ENCODE measurements at places on chromosomes 2 and 18.

- peak; percentile 84 for DNase-seq
These were observed 9.4 kb upstream of the MOB1A start for GRCh38 chr2:74188018-74188601.

DNA sequence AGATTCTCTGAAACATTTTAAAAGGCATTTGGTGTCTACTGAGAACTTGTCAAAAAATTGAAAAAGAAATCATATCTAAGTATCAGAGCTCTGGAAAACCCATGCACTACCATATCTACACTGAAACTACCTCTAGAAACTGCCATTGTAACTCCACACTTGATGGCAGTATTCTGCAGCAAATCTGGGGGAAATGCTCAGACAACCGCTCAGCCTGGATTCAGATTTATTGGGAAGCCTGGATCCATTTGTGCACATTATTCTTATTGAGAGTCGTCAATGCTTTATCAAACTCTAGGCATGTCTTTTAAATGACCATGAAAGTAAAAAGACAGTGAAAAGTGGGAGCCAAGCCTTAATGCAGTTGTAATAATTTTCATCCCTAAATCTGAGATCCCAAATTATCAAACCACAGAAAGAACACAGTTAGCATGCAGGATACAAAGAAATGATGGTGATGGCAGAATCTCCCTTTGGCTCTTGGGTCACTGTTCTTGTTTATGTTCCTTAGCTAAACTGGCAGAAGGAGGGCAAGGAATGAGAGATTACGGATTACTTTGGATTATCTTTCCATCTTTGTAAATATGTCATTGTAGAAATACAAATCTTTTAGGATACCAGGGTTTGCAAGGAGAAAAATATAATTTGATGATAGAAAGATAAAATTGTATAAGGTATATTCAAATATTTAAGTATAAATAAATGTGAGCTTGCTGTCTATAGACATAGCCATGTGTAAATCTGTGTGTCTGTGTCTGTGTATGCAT lies 512.1 kb upstream of the SYT4 start:
- peak; percentile 27 for DNase-seq

- no peak for DNase-seq
These were observed 22.7 kb downstream of the TRAPPC8 start for GRCh38 chr18:31920277-31920676.

GRCh38 chr2:165068487-165068757 lies 113.1 kb upstream of the SLC38A11 start:
- DNase-seq, result no peak

DNA sequence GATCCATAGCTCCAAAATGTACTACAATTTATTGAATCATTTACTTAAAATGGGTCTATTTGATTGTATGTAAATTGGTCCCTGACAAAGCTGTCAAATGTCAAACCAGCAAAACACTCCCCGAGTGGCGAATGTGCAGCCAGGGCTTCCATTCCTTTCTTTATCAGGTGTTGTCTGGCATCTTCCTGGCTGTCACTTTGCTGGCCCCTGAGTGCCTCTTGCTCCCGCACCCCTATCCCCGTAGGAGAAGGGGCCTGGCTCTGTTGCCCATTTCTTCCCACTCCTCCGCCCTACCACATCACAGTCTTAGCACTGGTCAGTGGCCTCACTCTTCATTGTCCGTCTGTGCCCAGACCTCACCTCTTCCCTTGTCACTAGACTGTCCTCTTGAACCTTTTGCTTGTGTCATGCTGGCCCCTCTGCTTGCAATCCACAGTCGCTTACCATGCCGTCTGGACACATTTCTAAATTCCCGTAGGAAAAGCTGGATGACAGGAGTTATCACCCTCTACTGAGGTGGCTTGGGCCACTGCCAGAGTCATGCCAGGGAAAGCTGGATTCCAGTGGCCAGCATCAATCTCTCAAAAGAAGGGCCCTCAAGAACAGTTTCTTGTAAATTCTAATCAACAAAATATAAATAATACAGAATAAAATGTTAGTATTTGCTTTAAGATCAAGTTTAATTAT lies 15.4 kb downstream of the UBE2F start:
- DNase-seq, result no peak

DNA sequence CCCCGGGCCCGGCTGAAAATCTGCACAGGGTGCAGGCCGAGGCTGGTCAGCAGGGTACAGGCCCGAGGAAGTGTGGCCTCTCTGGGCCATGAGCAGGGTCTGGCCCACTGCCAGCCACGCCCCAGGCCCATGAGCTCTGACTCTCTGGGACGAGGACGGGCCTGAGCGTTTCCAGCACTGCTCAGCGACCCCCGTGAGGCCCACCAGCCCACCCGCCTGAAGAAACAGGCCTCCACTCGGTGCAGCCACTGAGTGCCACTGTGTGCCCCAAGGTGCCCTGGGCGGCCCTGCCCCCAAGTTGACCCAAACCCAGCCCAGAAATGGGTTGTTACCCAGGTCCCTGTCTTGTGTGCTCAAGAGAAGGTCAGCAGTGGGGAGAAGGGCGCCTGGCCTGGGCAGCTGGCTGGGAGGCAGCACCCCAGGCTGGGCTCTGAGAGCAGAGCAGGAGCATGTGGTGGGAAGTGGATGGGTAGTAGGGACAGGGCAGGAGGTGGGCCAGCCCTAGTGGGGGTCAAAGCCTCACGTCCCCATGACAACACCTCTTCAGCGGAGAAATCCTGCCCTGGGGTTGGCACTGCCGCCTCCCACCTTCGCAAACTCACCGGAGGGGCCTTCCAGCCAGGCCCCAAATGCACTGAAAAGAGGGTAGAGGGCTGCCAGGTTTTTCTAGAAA lies 2.1 kb upstream of the SNED1 start:
- DNase-seq, result no peak

- DNase-seq, result no peak
These were observed 19.2 kb downstream of the RMP24 start for GRCh38 chr18:35991696-35992095.

GRCh38 chr2:196262606-196263005 lies 91.2 kb upstream of the STK17B start:
- no peak for DNase-seq

- no peak for DNase-seq
These were observed 328.2 kb upstream of the COL3A1 start for GRCh38 chr2:188645986-188646385.

DNA sequence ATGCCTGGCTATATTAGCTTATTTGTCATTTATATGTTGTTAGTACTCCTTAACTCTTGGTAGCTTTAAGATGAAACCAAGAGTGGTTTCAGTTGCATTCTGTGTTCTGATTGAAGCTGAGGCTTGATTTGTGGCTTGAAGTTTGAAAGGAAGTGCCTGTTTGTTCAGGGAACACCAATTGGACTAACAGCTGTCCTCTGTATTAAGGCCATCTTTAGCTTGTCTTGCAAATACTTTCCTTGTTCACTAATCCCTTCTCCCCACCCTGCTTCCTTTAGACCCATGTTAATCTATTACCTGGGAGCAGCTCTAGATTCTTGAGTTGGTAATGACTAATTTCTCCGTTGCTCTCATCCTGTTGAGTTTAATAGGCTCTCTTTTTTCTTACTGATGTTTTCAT lies 13.4 kb downstream of the ITGA6 start:
- DNase-seq, result no peak

DNA sequence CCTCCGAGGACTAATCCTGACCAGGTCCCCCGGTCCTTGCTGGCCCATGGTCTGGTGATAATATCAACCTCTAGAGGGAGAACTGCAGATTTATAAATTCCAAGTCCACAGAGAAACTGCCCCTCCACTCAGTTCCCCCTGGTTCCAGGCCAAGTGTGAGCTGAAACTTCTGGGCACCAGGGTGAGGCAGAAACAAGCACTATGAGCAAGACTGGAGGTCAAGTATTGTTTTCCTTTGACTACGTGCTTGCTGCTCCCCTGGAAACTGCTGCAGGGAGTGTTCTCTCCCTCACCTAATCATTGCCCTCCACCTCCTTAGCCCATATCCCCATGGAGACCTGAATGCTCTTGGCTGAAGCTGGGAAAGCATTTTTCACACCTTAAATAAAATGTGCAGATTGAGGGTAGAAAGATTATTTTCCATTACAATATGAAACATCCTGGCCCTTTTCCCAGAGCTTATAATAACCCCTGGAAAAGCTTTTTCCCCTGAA lies 135.2 kb downstream of the RDH14 start:
- DNase-seq, result no peak

- DNase-seq, result no peak
These were observed 197.2 kb downstream of the GLI2 start for GRCh38 chr2:120932881-120933280.

GRCh38 chr2:200778038-200778437 lies 33.7 kb upstream of the BZW1 start:
- no peak for DNase-seq

GRCh38 chr2:147487286-147487977 lies 357.4 kb upstream of the ACVR2A start:
- no peak for DNase-seq

GRCh38 chr2:182097571-182098164 lies 112.0 kb downstream of the PPP1R1C start:
- no peak for DNase-seq

DNA sequence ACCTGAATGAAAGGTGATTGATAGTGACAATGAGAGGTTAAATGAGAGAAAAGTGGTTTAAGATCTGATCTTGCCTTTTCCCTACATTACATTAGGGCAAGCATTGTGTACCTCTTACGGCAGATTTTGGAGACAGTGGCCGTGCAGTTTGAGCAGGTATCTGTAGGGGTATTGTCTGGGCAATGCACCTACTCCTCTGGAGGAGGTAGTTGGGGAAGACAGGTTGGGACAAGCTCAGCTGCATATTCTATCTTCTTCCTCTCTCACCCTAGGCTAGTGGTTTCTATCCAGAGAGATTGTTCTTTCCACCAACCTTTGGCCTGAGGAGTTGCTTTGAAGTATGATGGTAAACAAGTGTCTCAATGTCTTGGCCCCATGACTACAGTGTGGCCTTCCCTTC lies 323.2 kb downstream of the CYP26B1 start:
- no peak for DNase-seq

- DNase-seq, result peak; percentile 10
These were observed 105.9 kb upstream of the RMDN2 start for GRCh38 chr2:37819186-37819585.

GRCh38 chr2:62688771-62689170 lies 16.7 kb upstream of the EHBP1 start:
- DNase-seq, result no peak

- peak; percentile 75 for DNase-seq
These were observed 891 bp upstream of the FTCDNL1 start for GRCh38 chr2:199851883-199852282.

DNA sequence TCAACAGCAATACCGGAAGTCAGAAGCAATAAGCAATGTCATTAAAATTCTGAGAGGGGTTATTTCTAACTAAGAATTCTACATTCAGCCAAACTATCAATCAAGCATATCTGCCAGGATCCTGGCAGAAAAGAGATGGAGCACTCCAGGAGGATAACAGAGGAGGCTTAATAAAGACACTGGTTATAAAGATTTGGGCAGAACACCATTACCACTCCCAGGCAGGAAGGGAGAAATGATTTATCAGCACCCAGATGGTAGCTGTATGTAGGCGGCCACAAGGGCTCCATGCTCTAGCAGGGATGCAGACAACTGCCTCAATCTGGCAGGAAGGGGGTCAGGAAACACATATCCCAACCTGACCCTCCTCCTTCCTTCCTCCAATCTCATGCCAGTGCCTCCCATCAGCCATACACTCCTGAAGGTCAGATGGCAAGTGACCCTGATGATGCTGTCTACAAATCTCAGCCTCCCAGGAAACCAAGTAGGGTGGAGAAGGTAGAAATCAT lies 20.5 kb upstream of the TNFAIP6 start:
- DNase-seq, result peak; percentile 75

DNA sequence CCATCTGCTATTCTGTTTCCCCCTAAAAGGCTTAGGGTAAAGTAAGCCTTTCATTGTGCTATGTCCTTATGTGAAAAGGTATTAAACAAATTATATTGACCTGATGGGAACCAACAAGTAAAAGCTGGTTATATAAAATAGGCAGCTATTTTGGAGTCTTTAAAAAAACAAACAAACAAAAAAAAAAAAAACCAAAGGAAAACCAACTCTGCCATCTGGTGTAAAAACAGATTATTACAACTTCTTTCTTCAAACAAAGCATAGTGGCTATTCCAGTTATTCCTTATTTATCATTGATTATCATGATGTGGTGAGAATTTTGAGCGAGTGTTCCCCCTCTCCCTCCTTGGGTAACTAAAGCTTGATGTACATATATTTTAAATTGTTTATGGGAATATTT lies 122.3 kb upstream of the FHL2 start:
- peak; percentile 13 for DNase-seq

GRCh38 chr18:40841467-40841866 lies 1113.6 kb upstream of the PIK3C3 start:
- DNase-seq, result no peak

GRCh38 chr2:2848621-2849333 lies 517.7 kb upstream of the MYT1L start:
- DNase-seq, result peak; percentile 70

GRCh38 chr18:74604361-74604760 lies 6.7 kb downstream of the ZNF407 start:
- DNase-seq, result no peak

- DNase-seq, result no peak
These were observed 51.7 kb downstream of the PELI1 start for GRCh38 chr2:64092502-64092901.

DNA sequence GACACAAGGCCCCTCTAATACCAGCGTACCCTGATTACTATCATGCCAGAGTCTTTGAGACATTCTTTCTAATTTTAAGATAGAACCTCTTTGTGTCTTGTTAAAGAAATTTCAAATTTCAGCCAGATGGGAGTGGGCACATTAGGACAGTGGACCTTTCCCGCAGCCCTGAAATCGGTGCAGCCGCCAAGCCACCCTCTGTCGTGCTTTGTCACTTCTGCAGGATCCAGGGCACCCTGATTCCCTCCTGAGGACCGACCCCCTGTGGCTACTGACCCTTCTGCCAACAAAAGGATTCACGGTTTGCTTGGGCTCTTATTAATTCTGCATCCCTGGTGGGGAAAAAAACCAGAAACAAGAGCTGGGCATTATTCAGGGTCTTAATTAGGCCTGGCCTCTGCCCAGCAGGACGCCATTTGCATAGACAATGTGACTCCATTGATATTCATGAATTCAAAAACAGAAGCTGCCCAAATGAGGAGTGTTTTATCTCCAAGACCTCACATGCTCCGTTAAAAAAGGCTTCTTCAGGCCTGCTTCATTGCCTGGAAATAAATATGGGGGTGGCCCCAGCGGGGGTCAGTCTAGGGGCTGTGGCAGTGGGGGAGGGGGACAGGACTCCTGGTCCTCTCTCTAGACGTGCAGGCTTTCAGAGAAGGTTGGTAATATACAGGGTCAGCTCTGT lies 116.9 kb downstream of the ALPK2 start:
- no peak for DNase-seq

GRCh38 chr2:38591152-38591551 lies 11.6 kb downstream of the HNRNPLL start:
- no peak for DNase-seq

- no peak for DNase-seq
These were observed 28.6 kb downstream of the RNF144A start for GRCh38 chr2:6945821-6946220.
